HEK293T (cell line): ENCODE measurements at places on chromosomes 11 and 22.

DNA sequence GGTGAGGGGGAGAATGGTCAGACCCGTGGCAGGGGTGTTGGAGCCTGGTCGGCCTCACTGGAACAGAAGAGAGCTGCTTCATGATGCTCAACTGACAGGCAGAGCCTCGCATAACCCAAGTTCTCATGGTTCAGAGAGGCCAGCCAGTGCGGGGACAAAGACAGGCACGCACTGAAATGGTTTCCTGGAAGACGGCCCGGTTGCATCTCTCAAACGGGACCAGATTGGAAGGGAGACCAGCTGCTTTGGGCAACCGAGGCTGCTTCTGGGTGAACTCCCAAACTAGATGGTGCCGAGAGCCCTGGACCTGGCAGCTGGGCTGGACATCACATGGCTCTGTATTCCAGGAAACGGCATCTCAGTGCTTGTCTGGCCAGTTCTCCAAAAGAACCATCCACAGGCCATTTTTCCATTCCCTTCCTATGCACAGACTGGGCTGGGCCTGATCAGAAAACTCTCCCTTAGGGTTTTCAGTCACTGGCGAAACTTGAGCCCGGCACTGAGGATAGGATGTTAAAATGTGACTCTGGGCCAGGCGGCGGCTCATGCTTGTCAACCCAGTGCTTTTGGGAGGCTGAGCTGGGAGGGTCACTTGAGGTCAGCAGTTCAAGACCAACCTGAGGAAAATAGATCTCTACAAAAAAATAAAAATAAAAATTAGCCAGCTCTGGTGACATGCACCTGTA, 80.1 kb upstream of the PRODH start:
- no peak for DNase-seq

GRCh38 chr11:1481861-1482441, 4.6 kb downstream of the MOB2 start:
- no peak for DNase-seq

DNA sequence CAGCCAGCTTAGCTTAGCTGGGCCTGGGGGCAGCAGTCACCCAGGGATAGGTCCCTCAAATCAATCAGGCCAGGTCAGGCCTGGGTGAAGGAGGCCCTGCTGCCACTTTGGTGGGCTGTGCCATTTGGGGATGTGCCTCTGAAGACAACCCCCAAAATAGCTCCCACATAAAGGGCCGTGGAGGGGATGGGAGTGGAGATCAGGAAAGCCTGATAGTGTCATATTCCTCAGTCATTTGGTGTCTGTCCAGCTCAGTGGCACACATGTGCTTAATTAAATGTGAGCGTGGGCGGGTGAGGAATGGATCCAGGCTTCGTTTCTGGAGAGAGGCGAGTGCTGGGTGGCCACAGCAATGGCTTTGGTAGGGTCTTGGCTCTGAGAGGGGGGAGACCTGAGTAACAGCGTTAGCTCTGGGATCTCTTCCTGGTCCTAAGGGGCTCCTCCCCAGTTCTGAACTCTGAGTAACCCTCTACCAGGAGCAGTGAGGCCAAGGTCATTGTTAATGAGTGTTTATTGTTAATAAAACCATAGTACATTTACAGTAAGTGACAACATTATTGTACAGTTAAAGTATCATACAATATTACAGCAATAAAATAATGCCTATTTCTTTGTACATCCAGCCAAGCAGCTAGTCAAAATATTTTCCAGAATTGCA, 45.2 kb downstream of the NAT10 start:
- DNase-seq = no peak

DNA sequence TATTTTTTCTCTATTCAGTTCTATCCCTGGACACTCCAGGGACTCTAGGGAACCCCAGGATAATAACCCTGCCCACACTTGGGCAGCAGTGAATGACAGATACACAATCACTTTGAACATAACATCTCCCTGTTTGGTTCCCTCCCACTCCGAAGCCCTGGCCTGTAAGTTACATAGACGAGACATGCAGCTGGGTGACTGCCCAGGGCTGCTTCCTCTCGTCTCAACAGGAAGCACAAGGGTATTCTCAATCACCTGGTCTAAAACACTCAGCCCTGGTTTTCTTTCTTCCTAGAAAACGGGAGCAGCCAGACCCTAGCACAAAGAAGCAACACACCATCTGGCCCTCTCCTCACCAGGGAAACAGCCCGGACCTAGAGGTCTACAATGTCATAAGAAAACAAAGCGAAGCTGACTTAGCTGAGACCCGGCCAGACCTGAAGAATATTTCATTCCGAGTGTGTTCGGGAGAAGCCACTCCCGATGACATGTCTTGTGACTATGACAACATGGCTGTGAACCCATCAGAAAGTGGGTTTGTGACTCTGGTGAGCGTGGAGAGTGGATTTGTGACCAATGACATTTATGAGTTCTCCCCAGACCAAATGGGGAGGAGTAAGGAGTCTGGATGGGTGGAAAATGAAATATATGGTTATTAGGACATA, 19.4 kb downstream of the LAYN start:
- no peak for DNase-seq

- no peak for DNase-seq
Observed at GRCh38 chr11:35990170-35990569, 46.3 kb downstream of the LDLRAD3 start.

GRCh38 chr22:26430600-26430999, 1.5 kb downstream of the ASPHD2 start:
- no peak for DNase-seq

GRCh38 chr11:125167292-125167953, 2.9 kb downstream of the PKNOX2 start:
- peak; percentile 55 for DNase-seq

DNA sequence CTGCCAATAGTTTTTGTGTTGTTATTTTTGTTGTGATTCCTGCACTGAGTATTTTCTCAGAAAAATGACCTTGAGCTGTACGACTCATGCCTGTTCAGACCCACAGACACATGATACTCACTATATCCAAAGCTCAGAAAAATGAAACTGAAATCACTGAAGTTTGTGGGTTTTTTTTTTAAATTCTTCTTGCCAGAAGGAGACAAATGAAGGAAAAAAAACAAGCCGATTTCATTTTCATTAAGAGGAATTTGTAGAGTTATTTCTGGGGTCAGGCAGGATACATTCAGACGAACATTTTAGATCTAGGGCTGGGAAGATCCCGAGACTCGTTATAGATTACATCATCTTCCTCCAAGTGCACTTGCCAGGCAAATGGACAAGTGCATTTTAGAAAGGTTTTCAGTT, 60.4 kb downstream of the BMAL1 start:
- DNase-seq = no peak

- DNase-seq = no peak
Observed at GRCh38 chr22:44439356-44440223, 58.4 kb downstream of the RTL6 start.

DNA sequence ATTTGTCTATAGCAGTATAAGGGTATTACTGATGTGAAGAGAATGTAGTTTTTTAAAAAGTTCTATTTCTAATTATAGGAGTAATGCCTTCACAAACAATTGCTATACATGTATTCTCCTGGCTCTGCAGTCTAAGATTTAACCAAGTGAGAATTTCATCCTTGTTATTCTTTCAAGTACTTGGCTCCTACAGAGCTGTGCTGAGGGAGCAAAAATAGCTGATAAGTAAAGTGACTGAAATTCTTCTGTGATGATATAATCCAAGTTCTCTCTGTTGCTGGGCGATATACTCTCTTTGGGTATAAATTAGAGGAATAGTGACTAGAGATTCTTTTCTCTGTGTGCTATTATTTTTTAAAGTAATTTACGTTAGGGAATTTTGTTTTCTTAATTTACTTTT, 68.0 kb downstream of the PGR start:
- DNase-seq = no peak

DNA sequence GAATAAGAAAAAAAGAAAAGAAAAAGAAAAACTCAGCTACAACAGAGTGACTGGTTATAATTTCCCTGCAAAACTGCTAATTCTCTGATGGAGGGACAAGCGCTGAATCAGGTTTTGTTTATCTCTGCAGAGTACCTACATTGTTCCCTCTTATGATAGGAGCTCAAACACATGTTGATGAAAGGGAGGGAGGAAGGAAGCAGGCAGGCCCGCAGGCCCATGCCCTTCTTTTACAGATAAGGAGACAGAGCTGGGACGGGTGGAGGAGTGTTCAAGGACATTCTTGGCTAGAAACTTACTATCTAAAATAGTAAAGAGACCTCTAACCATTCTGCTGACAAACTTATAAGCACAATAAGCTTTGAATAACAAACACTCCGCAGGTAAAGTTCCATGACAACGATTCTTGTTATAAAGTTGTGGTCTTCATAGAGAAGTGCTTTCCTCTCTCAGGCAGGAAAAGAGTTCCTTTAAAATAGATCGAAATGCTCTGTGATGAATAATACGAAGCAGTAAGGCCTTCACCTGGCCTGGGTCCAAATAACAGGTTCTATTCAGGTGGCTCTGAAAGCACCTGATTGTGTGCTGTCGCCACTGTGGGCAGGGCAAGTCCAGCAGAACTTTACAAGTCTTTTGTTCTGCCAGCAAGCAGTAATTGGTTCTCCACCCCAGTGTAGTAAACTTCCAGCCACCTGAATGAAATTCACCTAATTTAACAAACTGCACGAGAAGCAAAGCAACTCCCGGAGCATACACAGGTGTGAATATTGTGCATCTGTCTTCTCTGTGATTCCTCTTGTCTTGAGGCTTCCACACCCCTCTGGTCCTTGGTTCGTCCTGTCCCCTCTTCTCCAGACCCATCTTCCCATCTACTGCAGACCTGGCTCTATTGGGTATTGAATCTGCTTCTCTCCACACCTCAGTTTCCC, 15.3 kb upstream of the MICAL2 start:
- DNase-seq = no peak

- no peak for DNase-seq
Observed at GRCh38 chr11:120061761-120062560, 76.0 kb downstream of the TRIM29 start.

- no peak for DNase-seq
Observed at GRCh38 chr11:12088047-12088481, 22.3 kb upstream of the MICAL2 start.

- no peak for DNase-seq
Observed at GRCh38 chr11:61860054-61860903, 31.1 kb downstream of the FADS3 start.

GRCh38 chr11:104602643-104603042, 295.6 kb downstream of the CASP12 start:
- DNase-seq = no peak

GRCh38 chr11:14905104-14906033, 13.3 kb upstream of the CYP2R1 start:
- no peak for DNase-seq

GRCh38 chr22:39997939-39998726, 3.4 kb downstream of the FAM83F start:
- DNase-seq = no peak

DNA sequence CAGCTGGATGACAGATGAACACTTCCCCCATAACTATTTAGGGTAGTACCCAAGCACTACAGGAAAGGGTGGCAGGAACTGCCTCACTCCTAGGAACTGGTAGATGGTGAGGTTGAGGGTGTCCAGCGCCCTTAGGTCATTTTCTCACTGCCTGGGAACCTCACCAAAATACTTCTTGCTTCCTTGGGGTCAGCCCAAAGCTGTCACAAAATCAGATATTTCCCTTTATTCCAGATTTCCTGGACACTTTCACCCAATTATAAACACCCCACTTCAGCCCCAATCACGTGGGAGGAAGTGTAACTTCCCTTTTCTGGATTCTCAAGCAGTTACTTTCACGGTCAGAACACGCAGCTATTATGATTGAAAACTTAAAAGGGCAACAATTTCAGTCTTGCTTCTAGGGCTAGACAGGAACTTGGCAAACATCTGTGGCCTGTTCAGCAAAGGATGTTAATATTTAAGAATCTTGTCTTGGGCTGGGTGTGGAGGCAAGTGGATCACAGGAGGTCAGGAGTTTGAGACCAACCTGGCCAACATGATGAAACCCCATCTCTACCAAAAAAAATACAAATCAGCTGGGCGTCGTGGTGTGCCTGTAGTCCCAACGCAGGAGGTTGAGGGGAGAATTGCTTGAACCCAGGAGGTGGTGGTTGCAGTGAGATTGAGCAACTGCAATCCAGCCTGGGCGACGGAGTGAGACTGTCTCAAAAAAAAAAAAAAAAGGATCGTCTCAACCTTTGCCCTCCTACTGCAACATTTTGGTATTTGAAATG, 4.0 kb downstream of the FTH1 start:
- no peak for DNase-seq

- peak; percentile 60 for DNase-seq
Observed at GRCh38 chr22:24178502-24179440, 2.5 kb upstream of the SUSD2 start.

DNA sequence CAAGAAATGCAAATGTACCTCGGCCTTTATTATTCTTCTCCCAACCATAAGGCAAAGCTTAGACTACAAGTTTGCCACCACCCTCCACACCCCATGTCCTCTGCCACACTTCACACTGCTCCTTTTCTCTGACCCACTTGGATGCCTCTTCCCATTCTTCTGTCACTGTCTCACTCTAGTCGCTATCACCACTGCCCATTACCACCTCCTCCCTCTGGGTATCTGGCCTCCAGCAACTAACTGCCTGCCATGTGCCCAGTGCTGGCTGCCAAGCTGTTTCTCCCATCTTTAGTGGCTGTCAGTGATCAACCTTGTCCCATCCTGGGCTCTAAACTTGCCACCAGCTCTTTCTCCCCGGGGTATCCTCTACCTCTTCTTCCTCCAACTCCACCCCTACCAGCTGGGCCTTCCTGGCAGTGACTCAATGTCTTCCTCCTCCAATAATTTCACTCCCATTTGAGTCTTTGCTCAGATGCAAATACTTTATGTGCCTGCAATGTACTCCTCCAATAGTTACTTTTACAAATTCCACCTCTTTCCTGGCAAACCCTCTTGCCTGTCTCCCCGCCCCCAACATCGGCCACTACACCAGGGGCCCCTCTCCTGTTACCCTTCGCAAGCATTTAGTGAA, 20.1 kb upstream of the KDM2A start:
- DNase-seq = no peak

GRCh38 chr11:92790926-92791616, 178.4 kb upstream of the MTNR1B start:
- DNase-seq = no peak

DNA sequence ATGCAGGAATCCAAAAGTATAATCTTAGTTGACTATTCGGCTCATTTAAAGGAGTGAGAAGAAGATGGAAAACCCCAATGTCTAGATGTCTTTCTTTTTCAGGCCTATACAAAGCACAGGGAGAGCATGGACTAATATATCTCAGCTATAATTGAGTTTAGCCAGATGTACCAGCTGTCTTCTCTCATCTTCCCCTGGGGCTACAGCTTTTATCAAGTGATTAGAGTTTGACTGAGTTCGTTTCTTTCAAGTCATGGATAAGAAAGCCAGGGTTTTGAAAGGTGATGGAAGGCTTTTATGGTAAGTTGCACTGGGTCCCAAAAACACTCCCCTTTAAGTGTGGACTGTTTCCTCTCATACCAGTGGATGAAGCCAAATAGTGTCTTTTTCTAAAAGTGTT, 1172.8 kb upstream of the TENM4 start:
- no peak for DNase-seq

GRCh38 chr11:119421941-119422808, 797 bp downstream of the THY1 start:
- no peak for DNase-seq

- DNase-seq = no peak
Observed at GRCh38 chr22:26979294-26979693, 321.9 kb downstream of the MIAT start.

GRCh38 chr11:27418356-27418755, 54.2 kb downstream of the LGR4 start:
- no peak for DNase-seq
